Activated CD8-positive, alpha-beta memory T cell treated with anti-CD3 and anti-CD28 coated beads, Interleukin-2, amount 10 ng/mL, durations not matched to agents 7 days and 5 days (primary cell): ENCODE measurements at places on chromosomes 7 and 10. TPM values are rescaled to one million over a fixed set of nuclear protein-coding genes. Genes with fewer than 3 reads are reported as not detected.
A peak's percentile ranks its signal among the peaks of the same experiment; 100 is the strongest.

Gene SFTPA1
- total RNA-seq = not detected

GRCh38 chr7:88169717-88170320 lies 50.0 kb downstream of the SRI start:
- DNase-seq = no peak

DNA sequence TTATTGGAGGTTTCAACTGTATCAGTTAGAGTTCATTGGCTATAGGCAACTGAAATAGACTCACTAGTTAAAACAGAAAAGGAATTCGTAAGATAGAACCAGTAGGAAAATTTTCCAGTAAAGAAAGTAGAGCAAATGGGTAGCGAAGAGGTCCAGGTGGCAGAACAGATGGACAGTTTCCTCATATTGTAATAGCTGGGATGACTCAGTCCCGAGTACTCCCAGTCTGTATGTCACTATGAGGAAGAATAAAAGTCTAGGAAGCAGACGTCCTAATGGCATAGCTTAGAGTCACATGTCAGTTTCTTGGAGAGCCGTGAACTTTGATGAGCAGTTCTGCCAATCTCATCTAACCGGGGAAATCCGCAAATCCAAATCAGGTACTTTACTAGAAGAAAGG lies 95.3 kb downstream of the RNF32 start:
- no peak for DNase-seq

GRCh38 chr7:77903597-77903996 lies 105.0 kb downstream of the PHTF2 start:
- DNase-seq = no peak

- DNase-seq = no peak
These were observed 516.1 kb downstream of the NRG3 start for GRCh38 chr10:82390866-82391658.

DNA sequence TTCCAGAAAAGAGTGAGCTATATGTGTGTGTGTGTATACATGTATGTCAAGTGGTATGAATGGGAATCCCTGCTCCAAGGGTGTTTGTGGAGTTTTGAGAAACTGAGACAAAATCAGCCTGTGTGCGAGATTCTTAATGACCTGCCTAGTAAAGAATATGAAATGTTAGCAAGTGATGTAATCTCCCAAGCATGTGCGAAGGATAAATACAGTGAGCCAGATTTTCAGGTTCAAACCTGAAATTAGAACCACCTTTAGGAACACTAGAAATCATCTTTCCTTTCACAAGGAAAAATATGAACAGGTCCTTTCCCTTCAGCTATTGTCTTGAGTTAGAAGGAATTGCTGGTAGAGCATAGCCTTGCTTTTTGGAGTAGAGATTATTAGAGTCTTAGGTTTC lies 457.6 kb downstream of the LRMDA start:
- no peak for DNase-seq

GRCh38 chr7:2729031-2729892 lies 41.3 kb downstream of the AMZ1 start:
- DNase-seq = peak; percentile 37

DNA sequence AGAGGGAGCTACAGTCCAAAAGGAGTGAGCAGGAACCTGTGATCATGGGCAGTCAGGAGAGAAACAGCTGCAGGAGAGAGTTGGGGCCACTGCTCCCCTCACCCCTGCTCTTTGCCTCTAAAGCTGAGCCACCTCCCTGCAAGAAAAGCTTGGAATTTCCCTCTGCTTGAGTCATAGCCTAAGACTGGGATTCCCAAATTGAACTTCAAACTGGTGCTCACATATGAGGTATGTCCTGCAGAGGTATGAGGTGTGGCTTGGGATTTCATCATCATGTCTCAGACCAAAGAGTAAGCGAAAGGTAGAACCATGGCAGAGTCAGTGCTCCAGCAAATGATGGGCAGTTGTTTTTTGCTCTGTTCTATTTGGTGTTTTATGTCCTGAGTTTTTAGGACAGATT lies 237.1 kb upstream of the NRP1 start:
- DNase-seq = no peak

DNA sequence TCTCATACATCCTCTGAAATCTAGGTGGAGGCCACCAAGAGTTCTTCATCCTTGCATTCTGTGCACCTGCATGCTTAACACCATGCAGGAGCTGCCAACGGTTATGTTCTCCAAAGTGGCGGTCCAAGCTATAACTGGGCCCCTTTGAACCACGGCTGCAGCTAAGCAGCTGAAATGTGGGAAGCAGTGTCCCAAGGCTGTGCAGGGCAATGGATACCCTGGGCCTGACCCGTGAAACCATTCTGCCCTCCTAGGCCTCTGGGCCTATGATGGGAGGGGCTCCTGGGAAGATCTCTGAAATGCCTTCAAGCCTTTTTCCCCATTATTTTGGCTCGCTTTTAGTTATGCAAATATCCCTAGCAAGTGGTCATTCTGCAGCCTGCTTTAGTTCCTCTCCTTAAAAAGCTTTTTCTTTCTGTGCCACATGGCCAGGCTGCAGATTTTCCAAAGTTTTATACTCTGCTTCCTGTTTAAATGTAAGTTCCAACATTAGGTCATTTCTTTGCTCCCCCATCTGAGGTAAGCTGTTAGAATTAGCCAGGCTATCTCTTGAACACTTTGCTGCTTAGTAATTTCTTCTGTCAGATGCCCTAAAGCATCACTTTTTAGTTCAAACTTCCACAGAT lies 7.7 kb upstream of the GTPBP4 start:
- no peak for DNase-seq

GRCh38 chr10:131093795-131094366 lies 217.6 kb downstream of the TCERG1L start:
- no peak for DNase-seq

Gene GPR26
- total RNA-seq = not detected

Gene C7orf33
- not detected for total RNA-seq

GRCh38 chr7:40393660-40394059 lies 258.9 kb downstream of the SUGCT start:
- DNase-seq = no peak

GRCh38 chr7:23261843-23262452 lies 15.4 kb downstream of the GPNMB start:
- peak; percentile 74 for DNase-seq

- DNase-seq = no peak
These were observed 153.1 kb downstream of the CDK14 start for GRCh38 chr7:90749262-90749661.

Gene PLPP4
- total RNA-seq = not detected

GRCh38 chr10:42112331-42113157 lies 525.8 kb downstream of the ZNF33B start:
- DNase-seq = no peak

Gene UCN3
- total RNA-seq = not detected

GRCh38 chr7:152365982-152366603 lies 69.7 kb downstream of the KMT2C start:
- DNase-seq = no peak

- no peak for DNase-seq
These were observed 169.5 kb upstream of the SVIL start for GRCh38 chr10:29804025-29804852.

Gene PPP1R3C
- total RNA-seq = not detected

GRCh38 chr7:123351516-123352505 lies 152.0 kb upstream of the SLC13A1 start:
- DNase-seq = no peak

DNA sequence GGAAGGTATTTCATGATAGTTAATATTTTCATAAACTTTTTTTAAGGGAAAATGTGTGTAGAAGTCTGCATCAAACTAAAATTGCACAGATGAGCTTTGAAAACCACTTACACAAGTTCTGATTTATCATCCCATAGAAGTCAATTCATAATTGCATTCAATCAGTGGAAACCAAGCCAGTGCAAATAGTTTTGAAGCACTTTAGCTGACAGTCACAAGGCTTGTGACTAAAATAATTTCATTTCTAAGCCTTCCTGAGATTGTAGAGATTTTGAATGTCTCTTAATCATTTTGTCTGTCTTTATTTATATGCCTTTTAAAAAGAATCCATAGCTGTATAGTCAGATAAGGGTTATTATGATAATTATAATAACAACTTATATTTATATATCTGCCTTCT lies 41.4 kb downstream of the EXOC4 start:
- DNase-seq = no peak

Gene SPDYE9
- not detected for total RNA-seq

- DNase-seq = no peak
These were observed 298.7 kb upstream of the LRRTM3 start for GRCh38 chr10:66627156-66627555.

DNA sequence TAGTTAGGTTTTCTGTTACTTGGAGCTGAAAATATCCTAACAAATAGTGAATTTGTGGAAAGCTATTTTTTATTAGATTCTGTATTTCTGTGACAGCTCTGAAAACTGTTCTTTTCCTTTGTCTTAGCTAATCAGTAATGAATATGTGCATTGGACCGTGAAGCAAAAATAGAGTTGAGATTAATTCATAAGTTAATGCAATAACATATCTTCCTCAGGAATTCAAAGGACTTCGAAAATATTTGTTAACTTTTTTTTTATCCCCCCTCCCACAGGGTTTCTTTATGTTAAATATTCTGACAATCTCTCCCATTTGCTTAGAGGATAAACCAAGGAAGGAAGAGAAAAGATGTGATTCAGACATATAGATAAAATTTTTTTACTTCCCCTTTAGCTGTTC lies 101.4 kb downstream of the PODXL start:
- DNase-seq = no peak

- no peak for DNase-seq
These were observed 17.8 kb upstream of the PTF1A start for GRCh38 chr10:23174074-23174976.

DNA sequence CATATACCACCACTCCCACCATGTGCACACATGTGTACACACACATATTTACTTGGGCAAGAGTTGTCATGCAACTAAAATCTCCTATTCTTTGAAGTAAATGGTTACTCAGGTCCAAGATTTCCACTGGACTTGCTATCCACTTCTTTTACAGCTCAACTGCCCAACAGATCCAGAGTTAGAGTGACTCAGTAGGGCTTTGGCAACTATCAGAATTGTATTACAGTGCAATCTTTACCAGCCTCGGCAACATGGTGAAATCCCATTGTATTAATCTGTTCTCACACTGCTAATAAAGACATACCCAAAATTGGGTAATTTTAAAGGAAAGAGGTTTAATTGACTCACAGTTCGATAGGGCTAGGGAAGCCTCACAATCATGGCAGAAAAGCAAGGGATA lies 51.9 kb upstream of the ABLIM1 start:
- DNase-seq = no peak

DNA sequence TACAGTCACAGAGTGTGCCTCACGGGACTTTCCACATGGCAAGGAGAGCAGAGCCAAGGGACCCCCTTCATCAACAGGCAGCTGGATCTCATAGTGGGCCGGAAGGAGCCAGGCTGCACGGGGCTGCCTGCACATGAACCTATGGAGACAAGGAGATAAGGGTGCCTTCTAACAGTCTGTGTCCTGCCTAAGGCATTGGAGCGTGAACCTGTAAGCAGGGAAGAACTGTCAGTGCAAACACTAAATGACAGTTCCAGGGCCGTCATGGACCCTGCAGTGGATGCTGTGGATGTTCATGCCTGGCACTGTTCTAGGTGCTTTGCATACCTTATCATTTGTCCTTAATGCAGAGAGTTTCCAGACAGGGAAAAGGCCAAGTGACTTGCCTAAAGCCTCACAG lies 85.9 kb downstream of the WIPF3 start:
- no peak for DNase-seq

Gene CAMK1D
- total RNA-seq = 2.4 TPM

DNA sequence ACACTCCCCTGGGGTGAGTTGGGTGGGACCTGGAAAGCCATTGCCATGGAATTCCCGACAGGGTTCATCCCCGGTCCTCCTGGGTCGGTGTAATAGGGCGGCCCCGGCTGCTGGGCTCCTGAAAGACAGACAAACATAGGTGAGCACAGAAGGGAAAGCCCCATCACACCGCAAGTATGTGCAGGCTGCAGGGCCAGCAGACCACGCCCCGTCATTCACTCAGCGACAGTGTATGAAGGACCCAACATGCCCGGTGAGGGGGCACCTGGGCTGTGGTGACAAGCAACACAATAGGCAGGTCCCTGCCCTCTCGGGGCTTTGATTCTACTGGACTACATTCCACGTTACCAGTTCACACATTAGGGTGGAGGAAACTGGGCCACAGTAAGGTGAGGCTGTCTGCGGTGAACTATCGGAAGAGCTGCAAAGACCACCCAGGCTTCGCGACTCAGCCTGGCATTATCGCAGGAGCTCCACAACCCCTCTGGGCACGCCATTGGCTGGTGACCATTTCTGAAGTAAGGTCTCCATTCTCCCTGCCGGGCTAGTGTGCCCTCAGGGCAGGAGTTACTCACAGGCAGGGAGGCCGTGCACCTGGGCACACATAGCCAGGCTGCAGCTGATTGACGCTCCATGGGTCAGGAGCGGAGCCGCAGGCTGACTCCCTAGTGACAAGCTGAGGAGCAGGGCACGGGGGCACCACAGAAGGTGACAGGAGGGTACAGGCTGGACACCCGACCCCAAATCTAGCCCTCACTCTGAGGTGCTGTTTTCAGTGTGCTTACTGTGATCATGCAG lies 99.2 kb downstream of the VOPP1 start:
- DNase-seq = no peak

- DNase-seq = no peak
These were observed 57.7 kb upstream of the ZNF138 start for GRCh38 chr7:64736575-64736974.

Gene FAM24B
- 17.7 TPM for total RNA-seq

Gene VIPR2
- not detected for total RNA-seq
